ENCODE measurements at places on chromosomes 5 and 9. TPM values are rescaled to one million over a fixed set of nuclear protein-coding genes. Genes with fewer than 3 reads are reported as not detected.

The CTXN3 gene
- total RNA-seq: 5.4 TPM

The EGFLAM gene
- 29.6 TPM for total RNA-seq

The DOCK2 gene
- 6.5 TPM for total RNA-seq

GRCh38 chr5:107966201-107966600 lies 295.5 kb upstream of the EFNA5 start:
- DNase-seq: no peak

- no peak for DNase-seq
These were observed 80.6 kb downstream of the NPR3 start for GRCh38 chr5:32791536-32792243.
